CD8-positive, alpha-beta T cell (primary cell): ENCODE measurements at places on chromosomes 6 and 20.

GRCh38 chr6:125843593-125843992 is 52.8 kb downstream of the NCOA7 start:
- DNase-seq = no peak

DNA sequence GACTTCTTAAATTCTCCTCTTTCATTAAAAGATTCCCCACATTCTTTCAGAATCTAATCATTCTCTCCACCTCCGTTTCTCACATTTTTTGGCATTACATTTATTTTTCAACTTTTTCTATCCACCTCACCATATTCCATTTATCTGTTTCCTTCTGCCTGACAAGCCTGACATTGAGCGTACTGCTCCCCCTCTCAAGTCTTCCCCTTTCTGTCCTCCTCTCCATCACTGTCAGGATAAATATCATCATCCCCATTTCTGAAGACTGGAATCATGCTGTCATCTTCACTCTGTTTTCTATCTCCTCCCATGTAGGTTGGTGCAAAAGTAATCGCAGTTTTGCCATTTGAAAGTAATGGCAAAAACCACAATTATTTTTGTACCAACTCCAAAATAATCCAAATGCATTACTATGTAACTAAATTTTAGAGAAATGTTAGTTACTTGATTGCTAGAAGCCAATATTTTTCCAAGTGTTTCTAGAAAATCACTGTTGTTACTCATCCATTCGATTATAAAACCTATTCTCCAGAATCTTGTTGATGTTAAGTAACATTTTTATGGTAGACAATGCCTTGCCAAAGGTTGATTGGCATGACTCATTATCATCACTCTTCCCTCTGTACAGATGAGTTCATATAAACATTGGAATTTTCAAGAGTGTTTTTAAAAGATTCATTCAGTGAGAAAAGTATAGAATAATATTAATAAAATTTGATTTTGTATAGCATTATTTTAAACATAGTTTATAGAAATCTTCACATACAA is 292.3 kb upstream of the RNF217 start:
- no peak for DNase-seq

DNA sequence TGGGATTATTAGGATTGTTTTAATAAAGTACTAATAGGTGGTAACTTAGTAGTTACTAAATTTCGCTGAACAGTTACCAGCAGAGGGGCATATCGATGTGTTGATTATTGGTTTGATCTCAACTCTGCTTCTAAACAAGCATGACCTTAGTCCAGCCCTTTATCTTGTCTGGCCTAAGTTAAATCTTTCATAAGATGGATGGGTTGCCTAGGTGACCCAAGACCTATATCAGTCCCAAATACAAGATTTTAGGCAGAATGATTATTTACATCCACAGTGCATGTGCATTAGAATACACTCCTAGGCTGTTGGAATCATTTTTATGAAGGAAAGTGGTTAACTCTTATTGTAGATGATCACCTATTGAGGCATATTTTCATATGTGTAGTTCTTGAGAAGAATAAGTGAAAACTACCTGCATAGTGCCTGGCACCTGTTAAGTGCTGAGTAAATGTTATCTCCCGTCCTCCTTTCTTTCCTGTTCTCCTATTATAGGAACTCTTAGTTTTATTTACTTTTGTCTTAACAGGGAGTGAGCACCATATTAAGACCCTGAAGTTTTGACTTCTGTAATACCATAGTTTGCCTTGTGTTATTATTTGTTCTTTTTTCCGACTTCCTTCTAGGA is 1.1 kb downstream of the HSF2 start:
- DNase-seq = no peak

DNA sequence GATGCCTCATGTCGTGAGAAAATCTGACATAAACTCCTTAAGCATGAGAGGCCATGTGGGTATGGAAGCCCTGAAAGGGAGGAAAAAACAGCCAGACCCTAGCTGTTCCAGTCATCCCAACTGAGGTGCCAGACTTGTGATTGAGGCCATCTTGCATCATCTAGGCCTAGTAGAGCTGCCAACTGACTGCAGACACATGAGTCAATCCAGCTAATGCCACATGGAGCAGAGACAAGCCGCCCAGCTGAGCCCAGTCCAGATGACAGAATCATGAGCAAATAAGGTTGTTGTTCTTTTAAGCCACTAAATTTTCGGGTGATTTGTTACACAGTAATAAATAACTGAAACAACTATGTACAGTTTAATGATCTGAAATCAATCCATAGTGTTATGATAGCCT is 680.9 kb downstream of the MAFB start:
- DNase-seq = no peak

- no peak for DNase-seq
Measured at GRCh38 chr6:9610620-9611415, 804.1 kb downstream of the TFAP2A start.
